Activated naive CD8-positive, alpha-beta T cell treated with anti-CD3 and anti-CD28 coated beads for 36 hours (primary cell): ENCODE measurements at places on chromosomes 12 and 14.
A peak's percentile ranks its signal among the peaks of the same experiment; 100 is the strongest.

- DNase-seq = no peak
These were observed 17.9 kb upstream of the RCOR1 start for GRCh38 chr14:102574281-102575159.

- no peak for DNase-seq
These were observed 870.6 kb downstream of the TMEM121 start for GRCh38 chr14:106396999-106397398.

DNA sequence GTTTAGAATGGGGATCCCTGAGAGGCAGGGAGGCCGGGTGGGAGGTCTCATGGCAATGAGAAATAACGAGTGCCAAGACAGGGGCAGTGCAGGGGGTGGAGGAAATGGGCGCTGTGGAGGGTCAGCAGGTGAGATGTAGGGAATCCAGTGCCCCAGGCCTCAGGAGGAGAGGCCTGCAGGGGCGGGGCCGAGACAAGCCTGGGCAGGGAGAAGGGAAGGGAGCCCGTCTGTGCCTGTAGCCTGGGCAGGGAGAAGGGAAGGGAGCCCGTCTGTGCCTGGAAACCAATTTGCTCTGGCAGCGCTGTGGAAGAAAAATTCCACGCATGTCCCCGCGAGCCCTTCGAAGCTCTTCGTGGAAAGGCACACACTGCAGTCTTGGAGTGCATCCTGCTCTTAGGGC lies 10.6 kb upstream of the NCOR2 start:
- DNase-seq = no peak

GRCh38 chr12:72261885-72262284 lies 10.3 kb upstream of the TRHDE start:
- DNase-seq = no peak

DNA sequence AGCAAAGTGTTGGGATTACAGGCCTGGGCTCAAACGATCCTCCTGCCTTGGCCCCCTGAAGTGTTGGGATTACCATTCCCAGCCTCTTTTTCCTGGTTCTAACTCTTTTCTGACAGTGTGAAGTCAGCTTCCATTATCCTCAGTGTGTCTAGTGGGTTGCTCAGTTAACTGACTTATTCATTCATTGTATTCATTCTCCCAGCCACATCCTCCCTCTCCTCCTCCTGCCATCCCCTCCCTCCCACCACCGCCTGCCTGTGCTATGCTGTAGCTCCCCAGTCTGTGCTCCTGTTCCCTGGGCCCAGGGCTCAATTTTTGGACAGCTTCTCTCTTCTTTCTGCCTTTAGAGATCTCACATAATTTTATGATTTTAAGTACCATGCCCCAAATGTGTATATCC lies 19.4 kb downstream of the ATP6V0A2 start:
- DNase-seq = no peak

- no peak for DNase-seq
These were observed 5.0 kb upstream of the OR10P1 start for GRCh38 chr12:55631733-55632132.

DNA sequence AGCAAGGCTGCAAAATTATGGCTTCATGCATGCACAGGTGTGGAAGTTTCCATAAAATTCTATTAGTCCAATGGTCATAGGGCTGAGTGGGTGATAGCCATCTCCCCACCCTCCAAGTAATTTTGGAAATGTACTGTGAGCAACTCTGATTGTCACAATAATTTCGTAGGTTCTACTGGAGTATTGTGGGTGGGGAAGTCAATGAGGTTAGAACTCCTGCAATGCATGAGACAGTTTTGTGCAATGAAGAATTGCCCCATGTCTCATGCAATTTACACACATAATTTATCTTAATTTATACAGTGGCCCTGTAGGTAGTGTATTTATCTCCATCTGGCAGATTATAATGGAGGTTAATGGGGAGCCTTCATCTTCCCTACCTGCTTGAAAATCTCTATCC lies 20.5 kb downstream of the IFNG start:
- no peak for DNase-seq

DNA sequence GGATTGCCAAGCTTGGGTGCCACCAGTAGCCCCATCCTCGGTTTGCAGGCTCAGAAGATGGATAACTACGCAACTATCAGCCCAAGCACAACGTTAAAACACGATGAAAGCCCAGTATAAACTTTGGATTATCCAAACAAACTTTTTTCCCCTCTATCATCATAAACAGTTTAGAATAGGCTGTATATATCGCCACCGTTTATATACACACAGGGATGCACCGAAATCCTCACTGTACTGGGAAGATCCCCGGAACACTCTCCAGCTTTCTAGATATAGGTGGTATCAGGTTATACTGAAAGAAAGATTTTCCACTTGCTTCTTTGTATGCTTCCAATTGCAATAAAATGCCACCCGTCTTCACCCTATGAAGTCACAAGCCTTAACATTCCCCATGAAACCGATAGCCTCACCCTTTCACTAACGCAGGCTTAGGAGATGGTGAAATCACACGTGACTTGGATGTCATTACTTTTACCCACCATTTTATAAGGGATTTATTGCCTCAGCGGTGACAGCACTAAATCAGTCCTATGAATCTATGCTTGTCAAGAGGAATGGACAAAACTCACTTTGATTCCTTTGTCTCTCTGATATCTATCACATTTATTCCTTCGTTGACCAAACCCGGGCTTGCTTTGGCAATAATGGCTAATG lies 207.6 kb upstream of the FOXN3 start:
- DNase-seq = no peak

DNA sequence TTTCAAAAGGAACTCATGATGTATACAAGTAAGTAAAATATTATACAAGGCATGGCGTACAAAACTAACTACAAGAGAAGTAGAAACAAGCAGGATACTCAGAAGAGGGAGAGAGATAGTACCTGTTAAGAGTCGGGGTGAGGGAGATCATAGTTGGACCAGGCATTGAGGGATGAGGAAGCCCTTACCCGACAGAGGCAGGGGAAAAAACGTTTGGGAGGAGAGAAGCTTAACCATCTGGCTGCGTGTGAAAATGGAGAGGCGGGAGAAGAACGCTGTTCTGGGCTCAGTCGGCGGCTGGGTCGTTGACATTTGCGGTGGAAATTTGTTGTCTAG lies 575 bp upstream of the FMNL3 start:
- no peak for DNase-seq

DNA sequence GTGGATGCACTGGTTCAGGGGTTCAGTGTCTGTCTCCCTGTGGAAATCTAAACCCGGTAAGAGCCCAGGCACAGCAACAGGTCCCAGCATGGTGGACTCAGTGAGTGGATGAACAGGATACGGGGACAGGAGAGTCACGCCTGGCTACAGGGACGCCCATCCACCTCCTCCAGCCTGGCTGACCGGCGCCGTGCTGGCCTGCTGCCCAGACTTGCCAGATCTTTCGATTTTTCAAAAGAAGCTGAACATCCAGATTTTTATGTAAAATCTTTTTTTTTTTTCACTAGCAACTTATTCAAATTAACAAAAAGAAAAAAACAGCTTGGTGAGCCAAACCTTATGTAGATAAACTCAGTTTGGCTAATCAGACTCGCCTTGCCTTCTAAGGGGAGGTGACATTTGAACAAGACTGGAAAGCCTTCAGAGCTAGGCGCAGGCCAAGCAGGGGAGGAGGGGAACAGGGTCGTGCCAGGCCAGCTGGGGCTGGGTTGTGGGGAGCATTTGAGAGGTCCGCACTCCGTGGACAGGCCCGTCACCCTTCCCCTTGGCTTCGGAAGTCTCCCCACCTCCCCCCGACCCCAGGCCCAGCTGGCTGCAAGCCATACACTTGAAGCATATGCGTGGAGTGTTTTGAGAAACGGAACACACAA lies 87.8 kb upstream of the NCOR2 start:
- no peak for DNase-seq

DNA sequence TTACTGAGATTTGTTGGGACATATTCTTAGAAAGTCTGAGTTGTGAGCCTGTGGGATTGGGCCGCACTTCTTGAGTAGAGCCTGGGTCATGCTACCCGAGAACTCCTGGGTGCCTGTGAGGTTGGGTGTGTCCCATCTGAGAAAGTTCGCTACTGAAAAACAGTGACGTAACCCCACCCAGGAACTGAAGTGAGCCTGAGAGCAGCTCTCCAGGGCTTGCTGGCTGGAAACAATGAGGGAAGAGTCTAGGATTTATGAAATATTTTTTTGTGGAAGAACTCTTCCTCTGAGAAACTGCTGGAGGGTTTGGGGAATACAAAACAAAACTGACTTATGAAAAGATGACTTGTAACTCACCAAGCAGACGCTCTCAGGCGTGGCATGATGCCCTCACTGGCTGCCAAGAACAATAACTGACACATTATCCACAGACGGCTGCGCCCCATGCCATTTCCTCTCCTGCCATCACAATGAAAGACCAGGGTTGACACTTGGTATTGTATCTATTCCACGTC lies 69.2 kb downstream of the RASSF3 start:
- peak; percentile 56 for DNase-seq

DNA sequence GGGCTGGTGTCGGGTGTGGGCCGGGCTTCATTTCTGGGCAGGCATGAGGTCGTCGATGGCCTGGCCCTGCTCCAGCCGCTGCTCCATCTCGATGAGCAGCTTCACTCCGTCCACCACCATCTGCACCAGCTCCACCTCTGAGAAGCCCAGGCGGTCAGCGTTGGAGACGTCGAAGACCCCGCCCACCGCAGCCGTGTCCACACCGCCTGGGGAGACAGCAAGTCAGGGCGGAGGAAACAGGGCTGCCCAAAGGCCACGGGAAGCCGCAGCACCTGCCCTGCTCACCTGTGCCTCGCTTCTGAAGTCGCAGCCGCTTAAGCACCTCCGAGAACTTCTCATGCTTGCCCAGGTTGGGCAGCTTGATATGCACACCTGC lies 2.8 kb downstream of the CKB start:
- no peak for DNase-seq

- DNase-seq = no peak
These were observed 7.2 kb downstream of the LGALS3 start for GRCh38 chr14:55136241-55136640.
